Effector memory CD4-positive, alpha-beta T cell (primary cell): ENCODE measurements at places on chromosomes 2 and 18.

GRCh38 chr2:545711-546650, 131.2 kb downstream of the TMEM18 start:
- no peak for DNase-seq

- no peak for DNase-seq
Measured at GRCh38 chr2:104051766-104052165, 802.1 kb upstream of the POU3F3 start.

DNA sequence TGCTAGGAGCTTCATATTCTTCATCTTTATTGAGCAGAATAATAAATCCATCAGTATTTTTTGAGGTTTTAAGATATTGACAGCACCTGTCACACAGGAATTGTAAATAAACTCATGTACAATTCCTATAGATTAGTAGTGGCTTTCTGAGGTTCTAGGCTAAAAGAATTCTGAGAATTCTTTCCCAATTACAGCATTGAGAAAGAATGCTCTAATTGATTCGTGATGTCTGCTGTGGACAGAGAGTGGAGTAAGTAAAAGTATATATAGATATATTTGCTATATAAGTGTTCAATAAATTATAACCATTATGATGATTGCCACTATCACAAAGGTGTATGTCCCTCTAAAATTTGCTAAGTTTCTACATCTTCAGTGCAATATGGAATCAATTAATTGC, 186.5 kb upstream of the NRP2 start:
- no peak for DNase-seq

DNA sequence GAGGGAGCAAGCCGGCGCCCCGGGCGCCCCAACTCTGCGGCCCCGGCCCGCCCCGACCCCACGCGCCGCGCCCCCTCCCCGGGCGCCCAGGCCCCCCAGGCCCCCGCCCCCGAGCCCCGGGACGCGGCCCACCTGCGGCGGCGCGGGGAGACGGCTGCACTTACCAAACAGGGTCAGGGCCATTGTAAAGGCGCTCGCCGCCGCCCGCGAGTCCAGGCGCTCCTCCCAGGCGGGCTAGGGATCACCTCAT, 526 bp downstream of the CHN1 start:
- no peak for DNase-seq

DNA sequence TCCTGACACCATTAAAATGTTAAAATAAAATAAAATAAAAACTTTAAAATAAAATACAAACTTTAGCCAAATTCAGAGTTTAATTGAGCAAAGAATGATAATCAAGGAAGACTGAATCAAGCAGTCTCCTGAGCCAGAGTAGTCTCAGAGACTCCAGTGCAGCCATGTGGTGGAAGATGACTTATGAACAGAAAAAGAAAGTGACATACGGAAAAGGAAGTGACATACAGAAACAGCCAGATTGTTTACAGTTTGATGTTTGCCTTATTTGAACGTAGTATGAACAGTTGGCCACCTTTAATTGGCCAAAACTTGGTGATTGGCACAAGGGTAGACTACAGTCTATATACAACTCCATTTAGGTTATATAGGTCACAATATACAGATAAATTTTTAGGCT, 787.2 kb downstream of the ADCYAP1 start:
- DNase-seq: no peak

GRCh38 chr18:48905513-48905912, 45.3 kb downstream of the SMAD7 start:
- no peak for DNase-seq

- DNase-seq: no peak
Measured at GRCh38 chr2:174036825-174037224, 71.7 kb upstream of the SP3 start.

DNA sequence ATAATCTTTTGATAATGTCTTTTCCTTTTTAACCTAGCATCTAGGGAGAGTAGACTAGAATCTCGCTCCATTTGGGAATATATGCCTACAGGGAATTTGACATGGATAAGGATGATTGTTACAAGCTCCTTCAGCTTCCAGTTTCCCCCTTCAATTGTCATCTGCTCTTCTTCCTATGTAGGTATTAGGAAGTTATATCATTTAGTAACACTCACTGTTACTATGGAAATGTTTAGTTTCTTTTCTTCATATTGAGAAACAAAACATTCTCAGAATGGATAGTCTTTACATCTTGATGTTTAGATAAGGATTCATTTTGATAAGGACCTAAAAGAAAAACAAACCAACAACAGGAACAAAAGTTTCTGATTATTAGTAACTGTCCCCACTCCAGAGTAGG, 127.6 kb downstream of the PHLPP1 start:
- DNase-seq: no peak

- DNase-seq: no peak
Measured at GRCh38 chr2:49943944-49944778, 789.8 kb upstream of the FSHR start.

DNA sequence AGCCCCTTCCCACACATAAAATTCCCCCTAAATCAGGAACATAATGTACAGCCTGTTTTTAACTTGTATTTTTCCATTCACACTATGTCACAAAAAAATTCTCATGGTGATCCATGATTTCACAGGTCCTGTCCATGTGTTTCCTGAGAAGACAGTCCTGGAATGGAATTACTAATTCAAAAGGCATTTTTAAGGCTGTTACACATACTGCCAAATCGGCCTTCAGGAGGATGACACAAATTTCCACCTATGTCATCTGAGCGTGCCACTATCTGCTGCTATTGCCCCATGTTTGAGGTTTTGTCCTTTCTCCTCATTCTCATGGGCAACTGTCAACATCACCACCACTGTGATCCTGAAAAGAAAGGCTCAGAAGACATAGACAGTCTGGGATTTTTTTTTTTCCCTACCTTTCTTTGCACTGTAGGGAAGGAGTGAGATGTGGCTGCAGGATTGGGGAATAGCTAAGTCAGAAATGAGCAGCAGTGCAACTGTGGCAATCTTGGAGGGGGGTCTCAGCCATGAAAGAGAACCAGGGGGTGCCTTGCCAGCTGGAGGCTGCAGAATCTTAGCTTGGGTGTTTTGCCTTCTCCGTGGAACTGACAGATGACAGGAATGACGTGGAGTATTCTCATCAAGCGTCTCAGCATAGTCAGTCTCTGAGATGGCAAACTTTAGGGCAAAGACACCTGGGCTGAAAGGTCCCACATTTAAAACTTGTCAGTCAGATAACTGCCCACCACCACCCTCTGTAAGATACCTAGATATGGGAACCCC, 73.4 kb downstream of the MARCHF4 start:
- DNase-seq: no peak

GRCh38 chr18:71115261-71115660, 826.4 kb downstream of the SOCS6 start:
- DNase-seq: no peak

DNA sequence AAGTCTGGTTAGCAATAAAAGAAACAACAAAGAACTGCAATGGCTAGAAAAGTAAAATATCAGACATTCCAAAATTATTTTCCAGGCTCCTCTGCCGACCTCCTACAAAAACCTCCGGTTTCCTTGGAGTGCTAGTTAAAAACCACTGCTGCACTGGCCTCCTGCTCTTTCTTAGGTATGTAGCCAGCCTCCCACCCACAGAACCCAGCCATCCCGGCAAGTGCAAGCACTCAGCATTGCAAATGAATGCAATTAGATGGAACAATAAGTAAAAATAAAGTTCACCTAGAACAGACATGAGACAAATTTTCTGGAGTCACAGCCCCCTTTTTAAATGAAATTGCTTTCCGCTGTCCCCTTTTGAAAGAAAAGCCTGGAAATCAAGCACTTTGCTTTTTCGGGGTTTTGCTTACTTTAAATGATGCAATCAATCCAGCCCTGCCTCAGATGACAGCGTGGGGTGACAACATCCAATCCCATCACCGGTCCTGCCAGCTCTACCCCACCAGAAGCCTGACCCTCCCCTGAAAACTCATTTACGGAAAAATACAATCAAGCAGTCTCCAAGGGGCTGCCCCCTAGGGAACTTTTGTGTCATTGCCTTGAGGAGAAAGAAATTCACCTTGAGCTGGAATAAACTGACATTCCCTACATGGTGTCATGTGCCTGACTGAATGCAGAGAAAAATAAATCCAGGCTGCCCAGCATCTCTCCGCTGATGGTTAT, 199.8 kb downstream of the EPHA4 start:
- no peak for DNase-seq

GRCh38 chr2:213187386-213187785, 36.0 kb upstream of the IKZF2 start:
- no peak for DNase-seq

DNA sequence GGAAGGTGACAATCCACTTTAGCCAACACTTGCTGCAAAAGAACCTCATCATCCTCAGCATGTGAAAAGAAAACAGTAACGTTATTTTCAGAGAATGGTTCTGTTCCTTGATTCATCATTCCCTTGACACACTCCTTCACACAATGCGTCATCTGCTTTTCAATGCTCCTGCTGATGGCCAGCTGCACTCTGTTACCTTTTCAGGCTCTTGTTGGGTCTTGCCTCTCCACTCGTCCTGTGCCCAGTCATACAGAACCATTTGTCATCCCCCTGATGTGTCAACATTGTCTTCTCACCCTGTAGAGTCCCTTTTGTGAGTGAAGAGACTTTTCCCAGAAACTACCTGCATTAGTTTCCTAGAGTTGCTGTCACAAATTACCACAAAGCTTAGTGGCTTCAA, 12.2 kb upstream of the DTNA start:
- no peak for DNase-seq

DNA sequence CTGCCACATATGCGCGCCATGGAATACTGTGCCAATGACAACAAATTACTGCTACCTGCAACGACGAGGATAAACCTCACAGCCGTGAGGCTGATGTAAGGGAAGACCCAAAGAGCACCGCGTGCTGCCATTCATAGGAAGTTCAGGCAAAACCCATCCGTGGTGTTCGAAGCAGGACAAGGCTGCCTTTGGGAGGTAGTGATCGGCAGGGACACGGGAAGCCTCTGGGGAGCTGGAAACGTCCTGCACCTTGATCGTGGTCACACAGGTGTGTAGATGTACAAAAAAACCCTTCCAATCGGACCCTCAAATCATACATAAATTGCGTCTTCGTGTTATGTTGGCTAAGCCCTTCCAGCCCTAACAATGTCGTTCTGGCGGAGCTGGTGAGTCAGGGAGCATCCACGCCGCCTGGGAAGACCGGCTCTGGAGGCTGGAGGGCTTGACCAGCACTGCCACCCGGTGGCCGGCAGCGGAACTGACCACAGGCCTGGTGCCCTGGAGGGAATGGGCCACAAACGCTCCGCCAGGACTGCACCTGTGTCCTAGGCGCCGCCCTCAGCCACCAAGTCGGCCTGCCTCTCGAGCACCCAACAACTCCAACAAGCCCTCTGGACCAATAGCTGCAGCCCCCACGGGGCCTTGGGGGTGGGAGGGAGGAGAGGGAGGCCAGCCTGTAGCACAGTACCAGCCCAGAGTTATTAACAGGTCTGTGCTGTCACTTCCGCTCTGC, 4.1 kb upstream of the NEURL3 start:
- no peak for DNase-seq

GRCh38 chr2:54630858-54631497, 92.5 kb upstream of the EML6 start:
- no peak for DNase-seq

GRCh38 chr18:7879717-7880116, 312.6 kb downstream of the PTPRM start:
- no peak for DNase-seq

DNA sequence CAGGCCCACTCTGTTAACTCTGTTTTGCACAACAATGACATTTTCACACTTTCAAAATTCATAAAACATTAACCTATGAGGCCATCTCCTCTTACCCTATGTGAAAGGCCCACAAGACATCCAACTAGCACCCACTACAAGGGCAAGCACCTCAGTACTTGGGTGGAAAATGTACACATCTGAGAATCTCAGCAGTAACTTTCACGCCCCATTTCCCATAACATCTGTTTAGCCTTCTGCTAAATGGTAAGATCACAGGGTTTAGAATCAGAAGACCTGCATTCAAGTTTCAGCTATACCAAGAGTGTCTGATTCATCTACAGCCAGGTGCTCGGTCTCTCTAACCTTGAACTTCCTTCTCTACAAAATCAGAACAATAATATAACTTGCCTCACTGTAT, 89.2 kb downstream of the SP100 start:
- no peak for DNase-seq

- no peak for DNase-seq
Measured at GRCh38 chr2:17191223-17191622, 327.0 kb downstream of the RAD51AP2 start.
